CD8-positive, alpha-beta T cell (primary cell): ENCODE measurements at places on chromosomes 13 and 19.
A peak's percentile ranks its signal among the peaks of the same experiment; 100 is the strongest.

GRCh38 chr13:24162604-24163003, 2.1 kb downstream of the SPATA13 start:
- DNase-seq = no peak

DNA sequence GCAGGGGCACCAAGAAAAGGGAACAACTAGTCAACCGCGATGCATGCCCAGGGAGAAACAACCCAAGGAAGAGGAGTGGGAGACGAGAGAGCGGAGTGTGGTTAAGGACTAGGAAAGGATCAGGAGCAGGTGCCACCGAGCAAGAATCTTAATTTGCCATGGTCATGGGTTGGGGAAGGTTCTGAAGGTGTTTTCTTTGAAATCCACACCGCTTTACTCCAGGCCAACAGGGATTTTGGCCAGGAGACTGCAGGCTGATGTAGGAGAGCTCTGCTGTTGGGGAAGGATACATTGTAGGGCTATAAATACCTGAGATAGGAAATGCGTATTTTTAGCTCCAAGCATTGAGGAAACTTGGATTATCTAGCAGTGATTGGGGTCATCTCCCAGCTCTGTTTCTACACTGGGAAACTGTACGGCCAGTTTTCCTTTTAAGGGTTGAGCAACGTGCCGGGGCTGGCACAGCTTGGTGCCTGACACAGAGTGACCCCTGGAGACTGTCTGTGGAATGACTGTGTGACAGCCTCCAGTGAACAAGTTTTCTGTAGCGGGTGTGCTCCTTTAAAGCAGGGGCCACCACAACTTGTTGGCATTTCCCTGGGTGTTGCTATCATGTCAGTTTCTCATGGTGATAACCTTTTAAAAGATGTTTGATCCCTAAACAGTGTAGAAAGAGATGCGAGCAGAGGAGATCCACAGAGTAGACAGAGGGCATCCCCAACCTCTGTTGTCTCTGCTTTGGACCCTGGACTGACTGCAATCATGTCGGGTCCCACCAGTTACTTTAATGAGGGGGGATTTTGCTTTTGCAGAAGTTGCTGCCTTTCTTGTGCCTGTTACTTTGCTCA, 34.3 kb downstream of the ZNF536 start:
- DNase-seq = no peak

GRCh38 chr19:41821003-41821735, 23.3 kb downstream of the LYPD4 start:
- peak; percentile 69 for DNase-seq

GRCh38 chr19:33263325-33264023, 37.8 kb upstream of the SLC7A10 start:
- no peak for DNase-seq

- no peak for DNase-seq
These were observed 221.7 kb upstream of the GPC6 start for GRCh38 chr13:93004919-93005318.

DNA sequence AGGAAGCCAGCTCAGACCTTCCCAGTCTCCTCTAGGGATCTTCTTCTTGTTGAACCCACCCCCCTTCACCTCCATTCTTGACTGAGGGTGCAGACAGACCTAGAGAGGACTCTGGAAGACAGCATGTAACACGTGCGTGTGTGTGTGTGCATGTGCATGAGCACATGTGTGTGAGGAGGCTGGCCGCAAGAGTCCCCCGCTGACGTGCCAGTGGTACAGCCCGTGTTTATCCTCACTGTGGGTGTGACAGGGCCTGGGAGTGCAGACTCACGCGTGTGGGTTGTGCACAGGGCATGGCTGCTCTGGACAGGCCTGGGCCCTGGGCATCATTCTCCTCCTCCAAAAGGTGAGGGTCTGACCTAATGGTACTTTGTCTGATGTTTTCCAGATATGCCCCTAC, 26.3 kb downstream of the LYL1 start:
- no peak for DNase-seq

GRCh38 chr19:37635076-37636056, 19.9 kb downstream of the ZFP30 start:
- no peak for DNase-seq

- DNase-seq = no peak
These were observed 20.1 kb downstream of the PABPC3 start for GRCh38 chr13:25116044-25116443.

GRCh38 chr19:18503971-18504885, 17.6 kb downstream of the ELL start:
- no peak for DNase-seq

- no peak for DNase-seq
These were observed 177.6 kb downstream of the SHISA2 start for GRCh38 chr13:25874064-25874737.

DNA sequence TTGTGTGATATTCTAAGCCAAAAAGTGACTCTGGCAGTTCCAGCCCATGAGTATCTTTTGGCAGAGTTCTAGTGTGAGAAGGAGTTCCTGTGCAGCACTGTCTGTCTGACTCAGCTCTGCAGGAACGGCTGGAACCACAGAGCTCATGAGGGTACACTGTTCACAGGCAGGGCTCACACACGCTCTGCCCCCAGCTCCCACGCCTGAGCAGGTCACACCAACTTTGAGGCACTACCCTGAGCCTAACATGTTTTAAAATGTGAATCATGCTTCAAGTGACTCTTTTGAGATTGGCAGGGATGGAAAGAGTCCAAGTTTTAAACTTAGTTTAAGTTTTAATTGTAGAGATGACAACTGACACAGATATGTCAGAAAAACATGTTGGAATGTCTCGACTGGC, 1203.3 kb downstream of the UQCRFS1 start:
- no peak for DNase-seq
